Brain (organoid and tissue), 16 donors: ENCODE measurements at places on chromosomes 1 and 21. TPM values are rescaled to one million over a fixed set of nuclear protein-coding genes. Genes with fewer than 3 reads are reported as not detected.

DNA sequence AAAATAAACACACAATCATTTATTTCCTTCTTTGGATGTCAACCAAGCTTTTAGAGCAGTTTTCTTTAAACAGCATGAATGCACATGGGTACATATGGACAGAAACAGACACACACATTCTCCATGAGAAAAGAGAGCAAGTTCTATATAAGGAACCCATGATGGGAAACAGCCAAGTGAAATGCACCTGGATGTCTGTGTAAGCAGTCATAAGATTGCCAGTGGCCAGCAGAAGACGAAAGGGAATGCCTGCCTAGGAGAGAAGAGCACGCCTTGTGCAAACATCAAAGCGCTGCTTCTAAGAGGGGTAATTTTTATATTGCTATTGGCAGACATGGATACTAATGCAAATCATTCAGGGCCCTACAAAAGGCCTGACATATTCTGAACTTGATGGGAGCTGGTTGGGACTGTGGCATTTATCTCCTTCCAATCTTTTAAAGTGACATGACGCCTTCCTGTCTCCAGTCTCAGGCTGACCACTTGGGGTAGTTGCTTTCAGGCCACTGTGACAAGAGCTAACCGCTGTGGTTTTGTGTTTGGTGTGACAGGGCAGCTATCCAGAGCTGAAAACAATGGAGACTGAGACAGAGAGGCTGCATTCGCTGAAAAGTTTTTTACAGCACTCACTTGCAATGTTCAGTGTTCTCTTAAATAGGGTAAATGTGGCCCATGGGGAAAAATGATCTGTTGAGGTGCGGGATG, 75.0 kb upstream of the DPT start:
- peak; percentile 59 for DNase-seq

The LCE3D gene
- not detected for polyA plus RNA-seq

- DNase-seq: peak; percentile 24
Observed at GRCh38 chr1:59072583-59072947, 224.3 kb upstream of the FGGY start.

GRCh38 chr1:85330214-85330631, 53.8 kb upstream of the BCL10 start:
- DNase-seq: no peak

DNA sequence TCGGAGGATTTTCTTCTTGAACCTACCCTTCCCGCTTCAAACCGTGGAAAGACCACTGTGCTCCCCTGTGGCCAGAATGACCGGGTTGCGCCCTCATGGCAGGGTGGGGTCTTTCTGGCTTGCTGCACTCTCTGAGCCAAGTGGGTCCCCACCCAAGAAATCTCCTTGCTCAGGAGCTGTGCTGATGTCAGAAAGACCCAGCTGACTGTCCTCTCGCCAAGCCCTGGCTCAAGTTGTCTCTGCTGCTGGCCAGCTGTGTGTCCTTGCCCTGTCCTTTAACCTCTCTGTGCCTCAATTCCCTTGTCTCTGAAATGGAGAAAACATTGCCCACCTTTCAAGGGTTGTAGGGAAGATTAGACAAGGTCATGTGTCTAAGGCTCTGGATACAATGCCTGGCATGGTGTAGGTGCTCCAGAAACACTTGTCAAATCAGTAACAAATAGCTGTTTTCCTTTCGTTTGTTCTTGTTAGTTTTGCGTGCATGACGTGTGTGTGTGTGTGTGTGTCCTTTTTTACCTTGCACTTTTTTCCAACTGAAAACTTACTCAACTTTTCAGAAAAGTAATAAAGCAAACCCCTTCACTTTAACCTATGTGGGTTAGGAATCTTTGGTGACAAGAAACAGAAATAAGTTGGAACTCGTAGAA, 41.1 kb upstream of the RPL11 start:
- no peak for DNase-seq

DNA sequence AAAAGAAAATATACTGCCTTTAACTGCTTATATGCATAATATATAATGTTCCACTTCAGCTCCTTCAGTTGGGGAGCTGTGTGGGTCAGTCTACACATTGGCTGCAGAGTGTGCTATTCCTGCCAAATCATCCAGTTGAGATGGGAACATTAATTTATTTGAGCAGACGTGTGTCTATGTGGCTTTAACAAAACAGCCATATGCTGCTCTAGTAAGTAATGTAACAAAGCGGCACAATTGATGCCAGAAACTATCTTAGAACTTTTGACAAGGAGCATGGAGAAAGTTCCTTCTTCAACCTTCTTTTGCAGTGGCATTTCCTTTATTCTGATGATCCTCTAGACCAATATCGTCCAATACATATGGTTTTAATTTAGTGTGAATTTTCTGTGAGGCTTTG, 285.9 kb upstream of the C1orf87 start:
- peak; percentile 93 for DNase-seq

- no peak for DNase-seq
Observed at GRCh38 chr1:63004868-63005267, 220.9 kb downstream of the ATG4C start.

- DNase-seq: no peak
Observed at GRCh38 chr1:177569476-177569875, 398.7 kb downstream of the BRINP2 start.

The RHBG gene
- not detected for polyA plus RNA-seq

GRCh38 chr1:210801501-210801900, 332.4 kb downstream of the KCNH1 start:
- DNase-seq: no peak

DNA sequence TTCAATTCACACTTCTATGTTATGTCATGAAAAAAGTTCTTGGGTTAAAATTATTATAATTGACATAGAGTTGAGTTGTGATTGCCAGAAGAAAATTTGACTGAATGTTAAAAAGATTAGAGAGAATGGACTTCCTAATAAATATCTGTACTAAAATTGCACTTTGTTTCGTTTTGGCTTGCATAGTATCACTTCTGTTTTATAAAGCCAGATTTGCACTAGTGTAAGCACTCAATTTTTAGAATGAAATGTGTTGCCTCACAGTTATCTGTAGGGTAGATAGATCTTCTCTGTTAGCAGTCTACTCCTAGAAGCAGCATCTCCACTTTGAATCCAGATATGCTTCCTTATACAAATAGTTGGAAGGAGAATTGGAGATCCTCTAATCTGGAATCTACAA, 95.2 kb upstream of the MPC2 start:
- no peak for DNase-seq

- no peak for DNase-seq
Observed at GRCh38 chr1:229065613-229066012, 205.3 kb upstream of the RAB4A start.

DNA sequence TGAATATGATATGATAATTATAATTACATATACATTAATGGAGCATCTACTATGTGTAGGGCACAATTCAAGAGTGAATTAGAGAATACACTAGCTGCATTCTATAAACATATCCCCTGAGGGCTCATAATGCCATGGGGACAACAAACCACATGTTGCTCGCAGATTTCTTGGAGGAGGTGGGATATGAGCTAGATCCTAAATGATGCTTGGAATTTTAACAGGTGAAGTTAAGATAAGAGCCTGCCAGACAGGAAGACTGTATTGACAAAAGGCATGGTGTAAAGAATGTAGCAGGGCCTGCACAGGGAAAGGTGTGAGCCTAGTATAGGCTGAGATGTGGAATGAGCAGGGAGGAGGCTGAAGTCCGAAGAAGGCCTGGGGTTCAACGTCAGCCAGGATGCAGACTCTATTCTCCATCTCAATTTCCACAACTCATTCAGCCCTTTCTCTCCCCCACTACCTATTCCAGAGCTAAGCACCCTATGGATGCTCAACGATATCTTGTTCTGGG, 120.2 kb downstream of the ELAVL4 start:
- no peak for DNase-seq

The CSMD2 gene
- 7.8 TPM for polyA plus RNA-seq

DNA sequence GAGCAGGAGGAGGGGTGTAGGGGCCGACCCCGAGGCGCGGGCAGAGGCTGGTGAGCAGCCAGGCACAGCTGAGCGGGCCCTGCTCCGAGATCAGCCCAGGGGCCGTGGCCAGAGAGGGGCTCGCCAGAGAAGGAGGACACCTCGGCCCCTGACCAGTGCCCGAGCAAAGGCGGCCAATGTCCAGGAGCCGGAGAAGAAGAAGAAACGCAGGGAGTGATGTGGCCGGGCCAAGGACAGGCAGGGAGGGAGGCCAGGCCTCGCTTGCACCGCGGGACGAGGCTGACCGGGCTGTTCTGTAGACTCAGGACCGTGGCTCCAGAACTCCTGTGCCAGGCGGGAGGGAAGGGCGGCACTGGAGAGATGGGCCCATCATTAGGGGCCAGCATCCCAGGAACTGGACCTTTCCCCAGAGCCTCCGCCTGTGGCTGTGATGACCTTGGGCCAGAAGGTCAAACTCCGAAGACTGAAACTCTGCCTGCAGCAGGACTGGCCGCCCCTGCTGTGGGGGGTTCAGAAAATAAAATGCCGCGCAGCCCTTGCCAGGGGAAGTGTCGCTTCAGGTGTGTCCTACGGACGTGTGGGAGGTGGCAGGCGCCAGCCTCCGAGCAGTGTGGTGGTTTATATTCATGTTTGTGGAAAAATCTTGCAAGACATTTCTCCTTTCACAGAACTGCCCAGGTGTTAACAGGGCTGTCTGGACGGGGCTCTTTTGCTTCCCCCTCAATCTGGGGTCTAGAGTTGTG, 14.4 kb downstream of the RRP1 start:
- no peak for DNase-seq

DNA sequence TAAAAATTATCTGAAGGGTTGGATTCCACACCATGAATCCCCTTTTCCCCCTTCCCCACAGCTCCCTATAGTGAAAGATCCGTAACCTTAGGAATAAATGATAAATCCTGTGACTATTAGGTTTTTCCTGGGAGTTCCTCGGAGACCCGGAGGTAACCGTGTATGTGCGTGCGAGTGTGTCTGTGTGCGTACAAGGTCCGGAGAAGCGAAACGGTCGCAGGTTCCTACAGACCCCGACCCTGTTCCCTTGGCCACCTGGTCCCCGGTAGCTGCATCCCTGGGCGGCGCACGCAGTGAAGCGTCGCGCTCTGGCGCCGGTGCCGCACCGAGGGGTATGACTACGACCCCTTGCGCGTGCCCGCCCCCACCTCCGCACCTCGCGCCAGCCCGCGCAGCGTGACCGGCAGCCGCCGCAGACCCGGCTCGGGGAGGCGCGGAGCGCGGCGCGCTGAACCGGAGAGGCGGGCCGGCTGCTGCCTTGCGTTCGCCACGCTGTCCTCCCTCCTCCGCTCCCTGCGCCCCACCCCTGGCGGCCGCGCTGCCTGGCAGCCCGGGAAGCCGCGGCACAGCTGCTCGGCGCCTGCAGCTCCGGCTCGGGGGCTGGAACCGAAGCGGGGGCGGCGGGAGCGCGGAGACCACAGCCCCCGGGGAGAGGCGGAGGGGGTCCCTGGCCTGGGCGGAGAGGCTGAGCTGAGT, at the start of gene AK5:
AK5 (plus strand) TSS at position 529 of the 696 bp plus-strand sequence. CDS start 295 bp downstream, outside the sequence.
- peak; percentile 79 for DNase-seq

- DNase-seq: peak; percentile 76
Observed at GRCh38 chr1:151251656-151252470, 2.7 kb upstream of the PSMD4 start.

GRCh38 chr1:215022741-215023141, 59.8 kb upstream of the KCNK2 start:
- no peak for DNase-seq
